ENCODE measurements at places on chromosomes 3 and 15. TPM values are rescaled to one million over a fixed set of nuclear protein-coding genes. Genes with fewer than 3 reads are reported as not detected.

PARP15 gene
- 2.3 TPM for total RNA-seq

PLA1A gene
- total RNA-seq = 6.7 TPM

DNA sequence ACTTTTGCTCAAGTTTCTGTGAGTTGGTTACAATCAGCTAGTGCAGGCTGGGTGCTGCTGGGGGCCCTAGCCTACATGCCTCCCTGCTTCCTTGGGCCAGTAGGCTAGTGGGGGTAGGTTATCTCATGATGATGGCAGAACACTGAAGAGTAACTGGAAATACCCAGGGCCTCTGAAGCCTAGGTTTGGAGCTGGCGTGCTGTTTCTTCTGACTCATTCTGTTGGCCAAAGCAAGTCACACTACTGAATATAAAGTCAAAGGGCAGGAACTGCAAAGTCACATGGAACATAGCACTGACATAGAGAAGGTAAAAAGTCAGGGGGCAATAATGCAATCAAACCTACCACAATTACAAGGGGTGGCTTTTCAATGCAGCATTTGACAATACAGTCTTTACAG lies 34.5 kb downstream of the RASGRP1 start:
- H3K4me3 ChIP-seq = no peak overlapping the region
- no peaks in the 10 kb centered on the region for H3K4me1 ChIP-seq
- no peaks in the 10 kb centered on the region for H3K36me3 ChIP-seq
- H3K27ac ChIP-seq = no peak overlapping the region

- H3K4me3 ChIP-seq = no peak overlapping the region
- H3K36me3 ChIP-seq = peaks cover 64% of the 10 kb centered on the region
- no peak for DNase-seq
- no peaks in the 10 kb centered on the region for H3K4me1 ChIP-seq
These were observed 36.9 kb downstream of the CTNNB1 start for GRCh38 chr3:41236228-41236627.

GRCh38 chr3:71395470-71395869 lies 188.1 kb downstream of the FOXP1 start:
- no peak overlapping the region for H3K27ac ChIP-seq
- H3K27me3 ChIP-seq = no peaks in the 10 kb centered on the region
- DNase-seq = no peak
- H3K4me1 ChIP-seq = peaks cover 10% of the 10 kb centered on the region
- H3K36me3 ChIP-seq = no peaks in the 10 kb centered on the region

- no peaks in the 10 kb centered on the region for H3K36me3 ChIP-seq
- H3K4me3 ChIP-seq = no peak overlapping the region
- no peak overlapping the region for H3K27ac ChIP-seq
- DNase-seq = no peak
These were observed 41.1 kb downstream of the CTXND1 start for GRCh38 chr15:80210611-80211573.

GRCh38 chr3:110344487-110344886 lies 727.1 kb upstream of the NECTIN3 start:
- no peaks in the 10 kb centered on the region for H3K4me1 ChIP-seq
- no peak for DNase-seq
- H3K27me3 ChIP-seq = no peaks in the 10 kb centered on the region
- H3K4me3 ChIP-seq = no peak overlapping the region

- no peaks in the 10 kb centered on the region for H3K27me3 ChIP-seq
- H3K4me1 ChIP-seq = peaks cover 17% of the 10 kb centered on the region
- no peak overlapping the region for H3K27ac ChIP-seq
- no peak for DNase-seq
- no peak overlapping the region for H3K4me3 ChIP-seq
These were observed 2.0 kb upstream of the FSTL1 start for GRCh38 chr3:120452816-120453215.

DNA sequence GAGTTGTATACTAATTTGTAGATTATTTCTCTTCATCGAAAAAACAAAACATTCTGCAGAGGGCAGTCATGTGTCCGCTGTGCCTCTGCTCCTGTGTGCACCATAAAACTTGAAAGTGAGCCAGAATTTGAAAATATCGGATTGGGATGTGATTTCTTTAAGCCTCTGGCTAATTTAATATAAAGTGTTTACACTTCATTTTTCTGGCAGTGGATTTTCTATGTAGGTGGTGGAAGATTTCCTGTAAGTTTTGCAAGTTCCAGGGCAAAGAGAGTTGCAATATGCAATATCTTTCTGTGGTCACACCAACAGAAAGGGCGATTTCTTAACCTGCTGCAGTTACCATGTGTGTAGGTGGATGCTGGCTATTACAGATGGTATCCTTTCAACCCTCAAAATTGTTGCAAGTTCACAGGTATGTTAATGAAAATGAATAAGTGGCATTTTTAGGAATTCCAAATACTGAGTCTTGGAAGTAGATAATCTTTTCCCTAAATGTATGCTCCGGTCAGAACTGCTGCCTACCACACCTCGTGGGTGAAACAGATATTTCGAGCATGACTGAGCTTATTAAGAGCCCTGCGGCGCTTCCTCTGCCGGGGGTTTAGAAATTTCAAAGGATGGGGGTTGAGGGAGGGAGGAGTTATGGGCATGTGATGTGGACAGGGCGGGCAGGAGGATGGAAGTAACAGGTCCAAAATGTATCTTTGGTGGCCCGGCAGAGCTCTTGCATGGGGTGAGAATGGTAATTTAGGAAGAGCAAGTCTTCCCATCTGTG lies 134.0 kb downstream of the PGPEP1L start:
- H3K27ac ChIP-seq = peak overlapping the region; percentile 72
- peaks cover 53% of the 10 kb centered on the region for H3K4me1 ChIP-seq
- no peak overlapping the region for H3K4me3 ChIP-seq

DNA sequence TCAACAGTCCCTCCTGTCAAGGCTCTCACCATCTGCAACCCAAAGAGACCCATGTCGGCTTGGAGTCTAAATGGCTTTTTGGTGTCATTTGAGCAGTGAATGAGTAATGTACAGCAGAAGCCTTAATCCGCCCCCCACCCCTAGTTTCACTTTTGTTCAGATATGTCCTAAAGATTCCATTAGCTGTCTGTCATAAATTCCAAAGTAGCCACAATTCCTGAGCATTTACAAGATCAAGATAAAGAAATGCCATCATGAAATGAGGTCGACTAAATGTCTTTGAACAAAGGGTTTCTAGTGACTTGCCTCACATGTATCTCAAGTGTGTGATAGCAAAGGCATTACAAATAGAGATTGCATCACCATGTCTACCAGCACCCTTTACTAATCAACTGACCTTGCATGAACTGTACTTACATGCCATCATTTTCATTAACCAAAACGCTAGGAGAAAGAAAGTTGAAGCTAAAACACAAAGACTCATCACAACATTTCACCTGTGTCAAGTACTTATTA lies 123.8 kb upstream of the PHLDB2 start:
- H3K27me3 ChIP-seq = no peaks in the 10 kb centered on the region
- no peak overlapping the region for H3K4me3 ChIP-seq
- H3K27ac ChIP-seq = no peak overlapping the region
- peaks cover 5% of the 10 kb centered on the region for H3K4me1 ChIP-seq
- no peaks in the 10 kb centered on the region for H3K36me3 ChIP-seq

GRCh38 chr15:71443538-71443937 lies 328.3 kb downstream of the THSD4 start:
- DNase-seq = peak; percentile 61
- H3K27ac ChIP-seq = no peak overlapping the region
- no peak overlapping the region for H3K4me3 ChIP-seq
- no peaks in the 10 kb centered on the region for H3K27me3 ChIP-seq
- no peaks in the 10 kb centered on the region for H3K4me1 ChIP-seq
- H3K36me3 ChIP-seq = no peaks in the 10 kb centered on the region

DNA sequence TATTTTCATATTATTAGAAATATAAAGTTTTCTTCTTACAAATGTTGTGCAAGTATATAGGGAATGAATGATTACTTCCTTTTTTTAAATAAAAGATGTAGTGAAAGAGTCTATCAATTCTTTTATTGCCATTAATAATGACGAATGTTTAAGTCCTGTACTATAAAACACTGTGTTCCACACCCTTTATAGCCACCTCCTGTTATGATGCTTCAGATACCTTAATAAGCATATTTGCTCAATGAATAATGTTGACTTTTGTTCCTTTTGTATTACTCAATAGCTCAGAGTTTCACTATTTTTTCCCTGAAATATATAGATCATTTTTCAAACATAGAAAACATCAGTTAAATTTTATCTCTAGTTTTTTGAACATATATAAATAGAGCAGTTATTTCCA lies 378.2 kb upstream of the THBS1 start:
- no peak overlapping the region for H3K4me3 ChIP-seq
- H3K4me1 ChIP-seq = peaks cover 23% of the 10 kb centered on the region
- no peak overlapping the region for H3K27ac ChIP-seq
- no peak for DNase-seq

Measured in thyroid gland (tissue), 4 donors.